Activated CD8-positive, alpha-beta T cell treated with anti-CD3 and anti-CD28 coated beads, Interleukin-2, amount 10 ng/mL, durations not matched to agents 7 days and 5 days (primary cell): ENCODE measurements at places on chromosomes 2 and 18.

GRCh38 chr2:180679693-180680092 lies 300.7 kb upstream of the UBE2E3 start:
- DNase-seq: no peak

DNA sequence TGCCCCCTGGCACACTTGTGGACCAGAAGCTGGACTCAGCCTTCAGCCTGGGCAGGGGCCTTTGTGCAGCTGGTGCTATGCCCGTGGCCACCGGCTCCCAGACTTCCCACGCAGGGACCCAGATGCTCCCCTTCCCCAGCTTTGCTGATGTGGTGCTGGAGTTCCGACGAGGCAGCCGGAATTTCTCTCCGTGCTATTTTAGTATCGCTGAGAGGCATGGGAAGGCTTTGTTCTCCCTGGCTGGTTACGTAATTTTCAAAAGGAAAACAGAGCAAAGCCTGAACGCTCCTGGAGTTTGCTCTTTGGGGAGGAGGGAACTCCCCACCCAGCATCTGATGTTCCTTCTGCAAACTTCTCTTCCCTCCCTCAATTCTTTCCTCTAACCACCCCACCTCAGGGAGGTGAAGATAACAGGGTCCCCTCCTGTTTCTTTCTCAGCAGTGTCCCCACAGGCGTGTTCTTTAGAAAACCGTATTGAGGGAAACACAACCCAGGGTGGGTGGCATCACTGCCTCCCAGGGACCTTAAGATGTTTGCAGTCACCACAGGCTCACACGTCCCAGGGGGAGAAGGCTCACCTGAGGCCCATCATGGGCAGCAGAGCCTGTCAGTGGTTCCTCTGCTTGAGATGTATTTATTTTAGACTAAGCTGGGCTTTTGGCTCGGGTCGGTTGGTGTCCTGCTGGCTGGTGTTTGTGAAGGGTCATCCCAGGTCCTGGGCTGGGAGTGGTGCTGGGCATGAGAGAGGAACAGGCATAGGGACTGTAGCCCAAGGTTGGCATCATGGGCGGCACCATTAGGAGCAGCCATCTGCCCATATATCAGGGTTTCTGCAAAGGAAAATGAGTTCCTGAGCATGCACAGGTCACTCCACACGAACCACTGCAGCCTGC lies 95.0 kb downstream of the MAPK4 start:
- no peak for DNase-seq

GRCh38 chr18:34399892-34400291 lies 175.2 kb upstream of the NOL4 start:
- DNase-seq: no peak

GRCh38 chr2:128454980-128455720 lies 136.5 kb upstream of the HS6ST1 start:
- DNase-seq: no peak

GRCh38 chr2:38937548-38937947 lies 47.9 kb downstream of the ARHGEF33 start:
- no peak for DNase-seq

DNA sequence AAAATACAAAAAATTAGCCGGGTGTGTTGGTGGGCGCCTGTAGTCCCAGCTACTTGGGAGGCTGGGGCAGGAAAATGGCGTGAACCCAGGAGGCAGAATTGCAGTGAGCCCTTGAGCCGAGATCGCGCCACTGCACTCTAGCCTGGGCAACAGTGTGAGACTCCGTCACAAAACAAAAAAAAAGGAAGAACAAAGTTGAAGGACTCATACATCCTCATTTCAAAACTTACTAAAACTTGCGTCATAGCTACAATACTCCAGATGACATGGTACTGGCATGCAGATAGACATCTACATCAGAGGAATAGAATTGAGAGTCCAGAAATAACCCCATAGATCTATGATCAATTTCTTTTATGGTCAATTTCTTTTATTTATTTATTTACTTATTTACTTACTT lies 13.6 kb upstream of the CYP27C1 start:
- DNase-seq: no peak
